ENCODE measurements at places on chromosomes 3 and 15.

GRCh38 chr15:96261575-96262034, 68.9 kb upstream of the NR2F2 start:
- no peak for DNase-seq

DNA sequence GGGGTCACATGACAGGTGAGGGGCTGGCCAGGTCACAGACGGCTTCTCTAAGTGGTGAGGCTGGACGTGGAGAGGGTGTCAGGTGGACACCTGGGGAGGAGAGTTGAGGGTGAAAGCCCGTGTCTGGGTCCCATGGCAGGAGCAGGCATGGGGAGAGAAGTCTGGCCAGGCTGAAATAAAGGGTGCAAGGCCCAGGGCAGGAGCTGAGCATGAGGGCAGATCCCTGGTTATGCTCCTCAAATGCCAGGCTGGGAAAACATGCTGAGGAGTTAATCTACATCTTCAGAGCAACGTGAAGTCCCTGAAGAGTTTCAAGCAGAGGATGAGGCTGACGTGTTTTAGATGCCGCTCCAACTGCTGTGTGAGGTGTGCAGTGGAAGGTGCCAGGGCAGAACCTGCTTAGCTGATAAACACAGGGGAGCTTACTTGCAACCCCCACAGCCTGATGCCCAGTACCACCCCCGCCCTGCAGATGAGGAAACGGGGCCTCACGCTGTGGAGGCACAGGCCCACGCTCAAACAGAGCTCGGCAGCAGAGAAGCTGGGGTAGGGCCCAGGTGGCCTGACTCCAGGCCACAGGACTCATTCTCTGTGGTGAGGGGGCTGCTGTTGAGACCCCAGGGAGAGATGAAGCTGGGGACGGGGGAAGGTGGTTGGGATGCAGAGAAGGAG, 40.5 kb downstream of the HCN4 start:
- no peak for DNase-seq

GRCh38 chr15:39579487-39580116, 1.3 kb upstream of the THBS1 start:
- DNase-seq = no peak

DNA sequence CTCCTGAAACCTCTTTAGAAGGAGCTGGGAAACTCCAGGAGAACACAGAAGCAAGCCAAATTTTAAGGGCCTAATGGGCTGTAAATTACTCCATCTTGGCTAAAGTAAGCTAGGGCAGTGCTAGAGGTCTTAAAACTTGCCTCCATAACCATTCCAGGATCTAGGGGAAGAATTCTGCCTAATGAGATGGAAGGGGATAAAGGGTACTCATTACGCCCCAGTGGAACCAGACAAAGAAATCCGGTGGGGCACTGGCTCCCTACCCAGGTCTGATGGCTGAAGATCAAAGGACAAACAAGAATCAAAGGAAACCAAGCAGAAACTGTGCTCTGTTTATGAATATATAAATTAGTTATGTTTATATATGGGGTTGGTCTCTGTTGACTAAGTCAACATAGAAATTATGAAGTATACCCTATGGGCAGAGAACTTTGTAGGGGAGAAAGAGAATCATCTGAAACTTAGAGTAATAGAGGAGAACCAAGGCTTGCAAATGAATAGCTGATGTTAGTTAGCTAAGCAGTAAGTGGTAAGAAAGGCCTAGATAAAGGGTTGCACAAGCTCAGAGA, 57.8 kb downstream of the NCEH1 start:
- DNase-seq = no peak

GRCh38 chr3:192156382-192156781, 571.0 kb downstream of the FGF12 start:
- no peak for DNase-seq
